Pulmonary artery endothelial cell (primary cell): ENCODE measurements at places on chromosomes 5 and 9. TPM values are rescaled to one million over a fixed set of nuclear protein-coding genes. Genes with fewer than 3 reads are reported as not detected.

- DNase-seq: no peak
Observed at GRCh38 chr9:87734106-87734505, 8.2 kb downstream of the CTSL start.

Gene ROPN1L
- total RNA-seq: 0.42 and 0.59 TPM in 2 replicates

- no peak for DNase-seq
Observed at GRCh38 chr9:104783588-104783987, 19.7 kb downstream of the NIPSNAP3B start.

GRCh38 chr5:172911628-172911880, 47.7 kb upstream of the RPL26L1 start:
- no peak for DNase-seq

GRCh38 chr5:1366514-1366913, 21.6 kb upstream of the CLPTM1L start:
- DNase-seq: no peak

DNA sequence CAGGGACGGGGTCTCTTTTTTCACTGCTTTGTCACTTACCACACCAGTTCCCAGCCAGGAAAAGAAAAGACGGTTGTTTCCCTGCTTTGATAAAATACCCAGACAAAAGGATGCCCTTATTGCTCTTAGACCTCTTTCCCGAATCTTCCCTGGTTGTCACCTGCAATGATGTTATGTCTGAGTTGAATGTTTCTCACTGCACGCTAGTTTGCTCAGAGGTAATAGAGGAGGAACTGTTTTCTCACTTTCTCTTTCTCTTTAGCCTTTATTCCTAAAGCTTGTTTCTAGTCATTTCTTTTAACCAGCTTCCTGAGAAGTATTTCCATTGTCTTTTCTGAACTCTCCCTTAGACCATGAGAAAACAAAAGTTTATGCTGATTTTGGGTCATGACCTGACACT, 32.9 kb downstream of the ACER2 start:
- no peak for DNase-seq

DNA sequence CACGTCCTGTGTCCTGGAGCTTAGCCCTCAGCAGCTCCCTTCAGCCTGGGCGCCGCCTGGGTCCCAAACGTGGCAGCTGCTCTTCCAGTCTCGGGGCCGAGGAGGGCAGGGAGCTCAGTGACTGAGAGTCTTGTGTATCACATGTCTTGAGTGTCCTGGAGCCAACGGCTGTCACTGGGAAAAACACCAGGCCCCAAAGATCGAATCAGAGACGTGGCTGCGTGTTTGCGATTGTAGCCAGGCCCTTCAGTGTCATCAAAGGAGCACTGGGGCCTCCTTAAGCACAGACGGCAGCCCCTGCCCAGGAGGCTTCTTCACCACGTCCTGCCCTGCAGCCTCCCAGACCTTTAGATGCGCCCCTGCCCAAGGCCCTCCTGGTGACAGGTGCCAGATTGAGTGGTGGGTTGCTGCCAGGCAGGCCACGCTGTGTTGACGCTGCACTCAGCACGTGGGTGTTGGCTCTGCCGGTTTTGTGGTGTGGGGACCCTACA, 5.7 kb upstream of the EXOC3 start:
- no peak for DNase-seq

DNA sequence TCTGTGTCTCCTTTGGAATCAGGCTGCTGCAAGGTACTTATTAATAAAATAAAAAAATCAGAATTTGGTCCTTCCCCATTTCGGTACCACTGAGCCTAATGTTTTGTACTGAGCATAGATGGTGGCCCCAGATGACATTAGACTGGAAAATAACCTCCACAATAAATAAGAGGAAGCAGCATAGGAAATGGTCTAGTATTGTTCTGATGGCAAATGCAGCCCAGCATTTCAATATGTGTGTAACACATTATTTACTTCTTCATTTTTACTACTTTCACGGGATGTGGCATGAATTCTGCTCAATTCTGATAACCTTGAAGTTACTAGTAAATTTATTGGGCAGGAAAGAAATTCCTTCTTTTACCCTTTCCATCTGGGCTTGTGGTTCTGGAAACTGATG, 295.6 kb downstream of the ADGRV1 start:
- no peak for DNase-seq

DNA sequence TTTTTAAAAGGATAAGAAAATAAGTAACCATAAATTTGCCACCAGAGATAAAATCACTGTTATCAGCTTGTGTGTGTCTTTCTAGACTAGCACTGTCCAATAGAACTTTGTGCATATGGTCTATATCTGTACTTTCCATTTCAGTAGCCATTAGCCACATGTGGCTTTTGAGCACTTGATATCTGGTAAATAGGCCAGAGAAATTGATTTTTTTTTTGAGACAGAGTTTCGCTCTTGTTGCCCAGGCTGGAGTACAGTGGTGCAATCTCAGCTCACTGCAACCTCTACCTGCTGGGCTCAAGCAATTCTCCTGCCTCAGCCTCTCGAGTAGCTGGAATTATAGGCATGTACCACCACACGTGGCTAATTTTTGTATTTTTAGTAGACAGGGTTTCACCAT, 17.8 kb downstream of the RBM27 start:
- DNase-seq: no peak

DNA sequence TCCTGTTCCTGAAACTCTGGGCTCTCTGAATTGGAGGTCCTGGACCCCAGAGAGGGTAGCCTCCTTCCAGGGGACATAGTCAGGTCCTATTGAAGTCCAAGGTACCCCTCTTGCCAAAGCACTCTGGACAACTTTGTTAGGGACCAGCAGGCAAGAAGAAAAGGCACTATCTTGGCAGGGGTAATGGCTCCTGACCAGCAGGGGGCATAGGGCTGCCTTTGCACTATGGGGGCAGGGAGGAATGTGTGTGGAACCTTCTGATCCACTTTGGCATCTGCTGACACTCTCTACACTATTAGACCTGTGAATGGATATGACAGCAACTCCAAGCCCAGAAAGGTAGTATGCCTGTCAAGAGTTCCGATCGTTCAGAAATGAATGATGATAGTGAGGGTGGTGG, 179.0 kb upstream of the CD180 start:
- DNase-seq: no peak

Gene GALNT12
- total RNA-seq: 0.74 and 1.2 TPM in 2 replicates

DNA sequence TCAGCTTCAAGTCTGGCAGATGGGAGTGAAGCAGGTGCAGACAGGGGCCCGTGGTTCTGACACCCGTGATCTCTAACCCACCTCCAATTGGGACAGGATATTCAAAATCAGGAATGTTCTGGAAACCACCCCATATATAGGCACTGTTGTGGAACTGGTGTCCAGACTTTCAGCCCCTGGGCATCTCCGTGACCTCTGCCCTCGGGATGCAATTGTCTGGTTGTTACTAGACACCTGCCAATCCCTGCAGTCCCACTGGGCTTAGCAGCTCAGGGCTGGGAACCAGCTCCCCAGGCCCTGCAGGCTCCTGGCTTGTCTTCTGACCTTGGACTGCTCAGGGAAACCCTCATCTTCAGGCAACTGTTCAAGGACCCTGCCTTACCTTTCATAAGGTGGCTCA, 38.8 kb downstream of the NTNG2 start:
- DNase-seq: no peak

Gene RUFY1
- 46.6 and 51.8 TPM in 2 replicates for total RNA-seq

GRCh38 chr9:135655317-135655716, 7.8 kb upstream of the LCN9 start:
- no peak for DNase-seq

Gene FAM151B
- 3.1 and 3.7 TPM in 2 replicates for total RNA-seq

- no peak for DNase-seq
Observed at GRCh38 chr9:128493424-128493823, 11.1 kb upstream of the GLE1 start.

- no peak for DNase-seq
Observed at GRCh38 chr9:23563517-23563916, 262.5 kb downstream of the ELAVL2 start.

Gene SOX30
- not detected in 2 replicates for total RNA-seq

Gene TICAM2
- total RNA-seq: 1.1 and 2.1 TPM in 2 replicates

Gene CAMK4
- 2.2 and 5.4 TPM in 2 replicates for total RNA-seq

- DNase-seq: no peak
Observed at GRCh38 chr5:154984946-154985516, 28.5 kb upstream of the KIF4B start.

GRCh38 chr9:19151425-19152159, 24.3 kb upstream of the PLIN2 start:
- no peak for DNase-seq

Gene ANKRD34B
- not detected in 2 replicates for total RNA-seq

Gene DOCK2
- 0.20 and 0.46 TPM in 2 replicates for total RNA-seq

GRCh38 chr5:33685873-33686755, 205.7 kb downstream of the ADAMTS12 start:
- no peak for DNase-seq

GRCh38 chr9:71179183-71179582, 57.8 kb upstream of the TRPM3 start:
- no peak for DNase-seq

Gene EFNA5
- 15.0 and 16.7 TPM in 2 replicates for total RNA-seq

- DNase-seq: no peak
Observed at GRCh38 chr9:129166623-129167557, 11.2 kb downstream of the IER5L start.

DNA sequence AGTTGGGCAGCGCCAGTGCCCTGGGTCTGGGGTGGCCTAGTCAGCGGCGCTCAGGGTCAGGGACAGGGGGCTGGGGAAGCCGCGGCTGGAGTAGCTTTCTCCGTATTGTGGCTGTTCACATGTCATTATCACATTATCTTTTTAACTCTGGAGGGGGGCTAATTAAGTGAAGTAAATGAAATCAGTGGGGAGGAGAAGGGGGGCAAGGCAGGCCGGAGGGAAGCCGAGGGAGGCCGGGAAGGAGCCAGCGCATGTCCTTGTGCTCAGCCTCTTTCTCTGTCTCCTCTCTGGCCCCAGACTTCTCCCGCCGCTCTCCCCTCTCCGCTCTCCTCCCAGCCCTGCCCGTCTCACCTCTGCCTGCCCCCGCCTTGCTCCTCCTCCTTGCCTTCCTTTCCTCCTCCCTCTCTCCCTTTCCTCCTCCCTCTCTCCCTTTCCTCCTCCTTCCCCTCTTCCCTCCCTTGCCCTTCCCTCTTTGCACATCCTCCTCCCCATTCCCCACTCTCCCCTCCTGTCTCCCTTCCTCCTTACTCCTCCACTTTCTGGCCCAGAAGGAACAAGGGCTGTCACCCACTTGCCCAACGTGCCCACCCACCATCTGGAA, 38.7 kb downstream of the ASS1 start:
- DNase-seq: no peak

Gene HTR1A
- total RNA-seq: not detected in 2 replicates

GRCh38 chr5:400282-401145, 42.5 kb upstream of the EXOC3 start:
- no peak for DNase-seq

GRCh38 chr5:127909066-127909465, 174.5 kb upstream of the SLC12A2 start:
- DNase-seq: no peak

DNA sequence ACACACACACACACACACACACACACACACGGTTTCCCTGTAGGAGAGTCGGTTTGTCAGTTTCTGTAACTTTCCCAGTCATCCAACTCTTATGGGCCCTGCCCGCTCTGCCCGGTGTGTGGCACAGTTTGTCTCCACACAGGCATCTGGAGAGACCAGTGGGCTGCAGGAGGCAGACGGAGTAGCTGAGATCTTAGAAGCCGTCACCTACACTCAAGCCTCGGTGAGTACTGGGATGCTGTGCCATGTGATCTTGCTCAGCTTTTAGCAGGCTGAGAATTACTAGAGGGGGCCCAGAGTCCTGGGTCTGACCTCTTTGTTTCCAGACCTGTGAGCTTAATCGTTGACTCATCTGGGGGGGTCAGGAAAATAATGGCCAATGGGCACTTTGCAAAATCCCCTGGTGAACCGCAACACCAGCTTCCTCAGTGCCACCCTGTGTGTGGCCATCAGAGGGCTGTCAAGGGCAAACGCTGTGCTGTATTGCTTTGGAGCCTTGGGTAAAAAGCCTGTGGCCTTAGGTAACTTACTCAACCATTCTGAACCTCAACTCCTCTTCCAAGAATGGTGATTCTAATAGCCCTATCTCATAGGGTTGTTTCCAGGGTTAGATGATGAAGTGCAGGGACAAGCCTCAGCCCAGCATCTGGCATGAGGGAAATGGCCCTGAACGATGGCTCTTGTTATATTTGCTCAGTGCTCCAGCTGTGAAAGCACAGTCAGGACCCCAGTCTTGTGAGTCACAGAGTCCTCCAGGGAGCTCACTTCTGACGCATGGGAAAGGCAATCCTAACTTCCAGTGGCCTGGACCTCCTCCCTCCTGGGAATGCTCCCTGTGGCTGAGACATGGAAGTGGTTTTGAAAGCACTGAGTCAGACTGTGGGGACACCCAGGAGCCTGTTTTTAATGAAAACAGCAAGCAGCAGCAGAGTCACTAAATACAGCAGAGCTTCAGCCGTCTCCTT, 45.6 kb downstream of the COL15A1 start:
- no peak for DNase-seq

GRCh38 chr9:70003901-70004714, 39.5 kb upstream of the MAMDC2 start:
- no peak for DNase-seq

- DNase-seq: peak; percentile 93
Observed at GRCh38 chr5:154287136-154287535, 96.6 kb downstream of the GALNT10 start.

Gene BTNL8
- total RNA-seq: not detected in 2 replicates

Gene TMEM215
- total RNA-seq: under 0.01 and 0.18 TPM in 2 replicates

DNA sequence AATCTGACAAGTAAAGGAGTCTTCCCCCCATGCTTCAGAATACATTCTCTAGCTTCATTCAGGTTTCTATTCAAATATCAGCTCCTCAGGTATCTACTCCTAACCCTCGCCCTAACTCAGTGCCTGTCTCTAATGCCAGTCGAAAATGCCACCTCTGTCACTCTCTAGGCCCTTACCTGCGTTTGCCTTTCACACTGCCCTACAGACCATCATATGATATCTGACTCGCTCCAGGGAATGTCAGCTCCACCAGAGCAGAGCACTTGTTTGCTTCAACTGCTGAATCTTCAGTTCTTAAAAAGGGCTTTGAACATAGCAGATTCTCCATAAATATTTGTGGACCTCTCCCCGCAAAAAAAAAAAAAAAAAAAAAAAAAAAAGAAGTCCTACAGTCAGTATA, 46.7 kb downstream of the ADRB2 start:
- DNase-seq: no peak
